WTC11 (cell line): ENCODE measurements at places on chromosomes 6 and 20. TPM values are rescaled to one million over a fixed set of nuclear protein-coding genes. Genes with fewer than 3 reads are reported as not detected.

DNA sequence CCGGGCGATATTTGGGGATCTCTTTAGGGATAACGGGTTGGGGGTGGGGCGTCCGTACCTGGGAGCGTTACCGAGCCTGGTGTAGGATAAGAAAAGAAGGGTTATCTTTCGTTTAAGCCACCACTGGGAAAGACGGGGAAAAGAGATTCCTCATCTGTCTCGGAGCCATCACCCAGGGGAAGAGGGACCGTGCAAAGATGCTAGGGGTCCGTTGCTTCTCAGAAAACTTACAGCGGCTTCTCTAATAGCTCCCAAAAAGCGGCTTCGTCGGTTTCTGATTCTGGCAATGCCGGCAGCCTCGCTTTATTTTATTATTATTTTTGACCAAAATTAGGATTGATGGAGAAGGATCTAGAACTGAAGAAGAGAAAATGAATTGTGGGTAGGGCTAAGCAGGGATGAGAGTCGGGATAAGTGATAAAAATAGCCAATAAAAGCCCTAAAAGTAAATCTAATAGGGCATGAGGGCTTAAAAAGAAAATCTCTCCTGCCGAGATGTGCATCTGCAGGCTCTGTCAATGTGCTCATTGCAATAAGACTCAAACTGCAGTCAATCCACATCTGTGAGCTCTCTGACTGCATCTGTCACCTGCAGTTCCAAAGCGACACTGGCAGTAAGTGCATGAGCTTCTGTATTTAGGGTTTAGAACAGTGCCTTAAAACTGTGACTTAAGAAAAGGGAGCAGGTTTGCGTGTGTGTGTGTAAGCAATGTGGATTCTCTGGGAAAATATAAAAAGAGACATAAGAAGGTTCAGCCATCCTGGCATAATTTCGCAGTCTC lies 801 bp downstream of the TBPL1 start:
- H3K27me3 ChIP-seq = peaks cover 11% of the 10 kb centered on the region
- peaks cover 40% of the 10 kb centered on the region for H3K4me1 ChIP-seq
- DNase-seq = no peak
- H3K36me3 ChIP-seq = no peaks in the 10 kb centered on the region
- peak overlapping the region; percentile 96 for H3K4me3 ChIP-seq

DNA sequence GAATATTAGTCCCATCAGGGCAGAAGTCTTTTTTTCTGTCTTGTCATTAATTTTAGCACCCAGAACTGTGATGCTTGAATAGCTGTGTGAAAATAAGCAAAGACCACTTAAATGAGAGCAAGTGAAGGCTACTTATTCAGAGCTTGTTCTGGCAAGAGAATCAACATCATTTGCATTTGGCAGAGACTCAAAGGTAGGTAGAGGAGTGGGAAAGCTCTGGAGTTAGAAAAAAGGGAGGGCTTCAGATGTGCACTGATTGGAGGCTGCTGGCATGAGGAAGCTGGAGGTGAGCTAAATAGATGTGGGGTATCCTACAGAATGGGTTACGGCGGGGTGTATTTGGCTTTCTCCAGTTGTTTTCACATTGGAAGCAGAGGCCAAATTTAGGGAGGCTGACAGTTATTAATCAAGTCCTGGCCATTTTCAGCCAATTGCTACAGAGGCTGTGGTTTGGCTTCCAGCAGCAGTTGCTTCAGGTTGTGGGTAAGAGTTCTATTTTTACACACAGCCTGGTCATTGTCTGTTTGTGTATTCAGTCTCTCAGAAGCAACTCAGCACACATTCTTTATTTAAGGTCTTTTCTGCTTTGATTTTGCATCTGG lies 254.3 kb downstream of the BTBD3 start:
- H3K36me3 ChIP-seq = peaks cover 16% of the 10 kb centered on the region
- no peaks in the 10 kb centered on the region for H3K27me3 ChIP-seq
- peaks cover 20% of the 10 kb centered on the region for H3K4me1 ChIP-seq

DNA sequence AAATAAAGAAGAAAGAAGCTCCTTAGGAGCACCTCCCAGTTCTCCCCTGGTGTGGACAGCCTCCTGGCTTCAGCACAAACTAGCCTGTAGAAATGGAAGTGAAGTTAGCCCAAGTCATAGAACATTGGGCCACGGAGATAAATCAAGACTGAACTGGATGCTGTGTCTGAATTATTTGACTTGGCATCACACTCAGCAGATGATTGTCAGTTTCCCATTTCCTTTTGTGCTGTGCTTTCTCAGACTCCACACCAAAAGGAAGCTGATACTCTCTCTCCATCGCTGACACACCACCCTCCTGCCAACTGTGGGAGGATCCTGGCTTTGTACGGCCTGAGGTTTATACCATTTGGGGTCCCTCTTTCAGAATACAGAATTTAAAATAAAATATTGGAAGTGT lies 209.8 kb downstream of the TFAP2A start:
- no peak for DNase-seq
- no peaks in the 10 kb centered on the region; the same call in 1 of the 2 replicates for H3K27me3 ChIP-seq
- H3K27ac ChIP-seq = no peak overlapping the region
- peaks cover 4% of the 10 kb centered on the region; the same call in 1 of the 2 replicates for H3K4me1 ChIP-seq

The GSTA3 gene
- not detected in 3 replicates for total RNA-seq

The VSX1 gene
- 0.23 TPM in 1 of 3 replicates, not detected in the others for total RNA-seq

The ID1 gene
- 88.8 to 158 TPM (median 149 TPM) in 3 replicates for total RNA-seq
